ENCODE measurements at places on chromosomes 13 and 19.
A peak's percentile ranks its signal among the peaks of the same experiment; 100 is the strongest.

- no peak for DNase-seq
These were observed 1.1 kb downstream of the IL17D start for GRCh38 chr13:20704459-20705069.

- no peak for DNase-seq
These were observed 9.4 kb upstream of the GRAMD1A start for GRCh38 chr19:34990578-34991192.

DNA sequence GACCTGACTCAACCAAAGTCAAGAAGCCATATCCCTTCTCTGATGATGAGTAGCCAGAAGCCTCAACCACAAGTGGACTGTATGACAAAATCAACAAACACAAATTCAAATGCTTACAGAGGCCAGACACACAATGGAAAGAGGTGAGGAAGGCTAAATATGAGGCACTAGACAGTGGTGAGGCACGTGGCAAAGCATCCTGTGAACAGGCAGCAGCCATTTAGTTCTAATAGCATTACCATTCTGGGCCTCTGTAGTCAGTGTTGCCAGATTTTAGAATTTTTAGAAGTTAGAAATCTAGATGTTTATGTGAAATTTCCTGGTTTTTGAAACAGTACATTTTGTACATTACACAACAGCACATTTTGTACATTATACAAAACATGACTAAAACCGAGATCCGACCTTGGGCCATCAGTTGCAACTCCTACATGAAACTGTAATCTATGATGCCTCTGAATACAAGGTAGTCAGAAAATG is 403.3 kb downstream of the COG6 start:
- DNase-seq, result no peak

- DNase-seq, result no peak
These were observed 1246.2 kb downstream of the SLITRK1 start for GRCh38 chr13:82636119-82636518.

DNA sequence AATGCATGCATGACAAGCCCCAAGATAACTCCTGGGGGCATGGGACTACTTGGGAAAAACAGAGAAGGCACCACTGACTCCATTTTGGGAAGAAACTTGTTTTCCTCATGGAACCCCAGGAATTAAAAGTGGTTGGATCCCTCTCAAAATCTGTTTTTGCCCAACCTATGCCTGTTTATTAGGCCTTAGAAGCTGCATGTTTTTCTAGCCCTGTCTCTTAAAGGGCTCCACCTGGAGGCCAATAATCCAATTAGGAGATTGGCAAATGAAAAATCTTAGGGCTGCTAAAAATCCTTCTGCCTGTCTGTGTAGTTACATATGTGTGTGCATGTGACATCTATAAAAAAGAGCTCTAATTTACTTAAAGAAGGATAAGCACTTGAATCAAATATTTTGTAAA is 26.9 kb downstream of the MED4 start:
- DNase-seq, result no peak

- DNase-seq, result no peak
These were observed 307.6 kb downstream of the SPRY2 start for GRCh38 chr13:80033286-80033685.

- DNase-seq, result no peak
These were observed 20.5 kb upstream of the RASA3 start for GRCh38 chr13:114152831-114153371.

DNA sequence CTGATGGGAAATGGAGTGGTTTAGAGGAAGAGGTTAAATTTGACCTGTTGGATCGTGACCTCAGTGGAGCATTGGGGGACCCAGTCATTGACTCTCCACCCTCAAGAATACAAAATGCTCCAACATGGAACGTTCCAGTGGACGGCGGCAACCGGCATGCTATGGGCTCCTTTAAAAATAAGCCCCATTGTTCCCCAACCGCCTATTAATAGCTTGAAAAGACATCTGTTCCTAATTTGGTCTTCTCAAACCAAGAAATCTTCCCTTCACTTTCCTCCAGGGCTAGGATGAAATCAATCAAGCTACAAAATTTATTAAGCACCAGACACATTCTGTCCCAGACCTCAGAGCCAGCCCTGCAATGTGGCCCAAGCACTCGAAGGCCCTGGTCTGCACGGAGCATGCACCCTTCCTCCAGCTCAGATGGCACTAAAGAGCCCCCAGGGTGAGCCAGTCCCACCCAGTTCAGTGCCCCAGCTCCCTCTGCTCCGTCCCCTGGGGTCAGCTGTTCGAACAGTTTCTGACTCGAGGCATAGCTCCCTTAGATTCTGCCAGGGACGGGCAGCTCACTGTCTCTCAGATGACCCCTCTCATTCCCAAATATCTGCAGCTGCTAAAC is 22.5 kb upstream of the VSTM2B start:
- DNase-seq, result no peak

- DNase-seq, result peak; percentile 75
These were observed 7.3 kb downstream of the RPS16 start for GRCh38 chr19:39428283-39429112.

DNA sequence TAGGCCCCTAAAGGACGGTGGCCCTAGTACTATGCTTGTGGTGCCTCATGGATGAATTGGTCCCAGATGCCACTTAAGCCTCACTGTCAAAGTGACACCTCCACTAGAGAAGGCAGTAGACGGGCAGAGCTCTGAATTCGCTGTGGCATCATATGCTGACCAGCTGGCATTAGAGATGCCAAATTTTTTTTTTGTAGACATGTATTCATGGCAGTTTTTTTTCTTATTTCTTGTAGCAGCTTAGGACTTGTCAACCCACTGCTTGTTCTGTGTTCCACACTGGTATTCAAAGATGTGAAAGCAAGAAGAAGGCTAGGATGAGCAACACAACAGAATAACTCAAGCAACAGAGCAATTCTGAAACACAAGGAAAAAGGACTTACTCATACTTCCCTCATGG is 212.5 kb downstream of the DLEU7 start:
- DNase-seq, result no peak

DNA sequence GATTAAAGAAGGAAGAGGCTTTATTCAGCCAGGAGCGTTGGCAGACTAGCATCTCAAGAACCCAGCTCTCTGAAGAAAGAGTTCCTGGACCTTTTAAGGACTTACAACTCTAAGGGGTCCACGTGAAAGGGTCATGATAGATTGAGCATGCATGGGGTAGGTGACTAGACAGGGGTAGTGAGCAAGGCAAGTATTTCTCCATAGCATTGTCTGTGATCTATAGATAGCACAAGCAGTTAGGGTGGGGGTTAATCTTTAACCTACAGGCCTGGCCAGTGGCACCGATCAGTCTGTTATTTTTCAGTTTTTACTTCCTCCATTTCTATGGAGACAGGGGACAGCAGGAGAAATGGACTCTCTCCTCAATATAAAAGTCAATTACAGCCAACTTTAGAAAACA is 983.7 kb downstream of the SLITRK1 start:
- no peak for DNase-seq

DNA sequence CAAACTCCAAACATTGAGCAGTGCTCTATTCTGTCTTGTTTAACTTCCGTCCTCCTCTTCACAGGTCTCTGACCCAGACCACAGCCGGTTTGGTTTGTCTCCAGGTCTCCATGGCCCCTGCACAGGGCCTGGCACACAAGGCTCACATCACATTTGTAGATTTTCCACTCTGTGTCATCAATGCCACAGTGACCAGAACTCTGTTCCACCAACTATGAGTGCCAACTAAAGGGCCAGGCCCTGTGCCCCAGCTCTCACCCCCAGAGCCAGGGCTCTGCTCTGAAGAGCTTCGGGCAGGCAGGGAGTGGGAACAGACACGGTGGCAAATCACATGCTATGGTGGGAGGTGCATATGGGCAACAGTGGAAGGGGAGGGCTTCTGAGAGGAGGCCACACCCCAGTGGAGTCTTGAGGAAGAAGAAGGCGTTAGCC is 16.0 kb downstream of the SMG9 start:
- DNase-seq, result no peak

GRCh38 chr19:4847190-4847973 is 15.9 kb upstream of the TICAM1 start:
- no peak for DNase-seq

- DNase-seq, result no peak
These were observed 2.4 kb upstream of the ZNF616 start for GRCh38 chr19:52142001-52142595.

DNA sequence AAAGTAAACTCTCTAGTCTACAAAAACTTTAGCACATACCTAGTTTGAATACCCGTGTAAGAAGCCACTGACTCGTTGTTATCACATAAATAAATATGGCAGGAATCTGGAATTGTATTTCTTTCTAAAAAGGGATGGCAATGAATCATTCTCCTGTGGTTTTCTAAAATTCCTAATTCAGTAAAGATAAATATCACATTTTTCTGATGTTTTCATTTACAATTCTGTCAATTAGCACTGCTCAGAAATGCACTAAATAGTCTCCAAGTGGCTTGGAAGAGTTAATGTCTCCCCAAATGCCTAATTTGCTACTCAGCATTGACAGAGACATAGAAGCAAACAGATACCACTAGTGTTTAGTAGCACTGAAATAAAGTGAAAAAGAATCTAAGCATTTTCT is 547.7 kb upstream of the SLITRK1 start:
- DNase-seq, result no peak

- DNase-seq, result no peak
These were observed 176.0 kb downstream of the FGF14 start for GRCh38 chr13:102225892-102226291.

DNA sequence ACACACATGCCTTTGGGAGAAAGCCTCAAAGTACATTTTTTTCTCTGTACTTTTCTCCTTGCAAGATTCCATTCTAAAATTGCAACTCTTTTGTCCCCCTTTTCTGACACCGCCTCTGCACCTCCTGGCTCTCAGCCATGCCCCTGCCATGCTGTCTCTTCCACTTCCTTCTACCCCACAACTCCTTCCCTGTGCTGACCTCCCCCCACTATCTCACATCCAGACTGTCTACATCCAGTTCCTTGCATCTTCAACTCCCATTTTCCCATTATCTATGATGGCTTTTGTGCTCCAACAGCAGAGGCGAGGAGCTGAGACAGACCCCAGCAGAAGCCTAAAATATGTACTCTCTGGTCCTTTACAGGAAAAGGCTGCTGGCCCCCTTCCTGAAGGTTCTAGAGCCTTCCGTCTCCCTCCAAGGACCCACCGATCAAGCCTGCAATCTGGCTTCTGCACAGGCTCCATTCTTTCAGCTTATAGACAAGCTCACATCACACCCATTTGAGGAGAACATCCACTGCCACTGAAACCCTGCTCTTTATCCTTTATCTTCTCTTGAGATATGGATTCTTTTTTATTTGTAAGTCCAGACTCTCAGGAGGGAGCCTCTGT is 50.2 kb downstream of the RFX2 start:
- no peak for DNase-seq
